Stimulated activated naive CD8-positive, alpha-beta T cell treated with anti-CD3 and anti-CD28 coated beads, Interleukin-15, Interleukin-2, amounts not matched to agents 100 U/mL and 50 U/mL, for 24 hours (primary cell): ENCODE measurements at places on chromosomes 16 and 17.

- DNase-seq: peak; percentile 61
Measured at GRCh38 chr17:77458202-77459017, 317.6 kb downstream of the SEC14L1 start.

DNA sequence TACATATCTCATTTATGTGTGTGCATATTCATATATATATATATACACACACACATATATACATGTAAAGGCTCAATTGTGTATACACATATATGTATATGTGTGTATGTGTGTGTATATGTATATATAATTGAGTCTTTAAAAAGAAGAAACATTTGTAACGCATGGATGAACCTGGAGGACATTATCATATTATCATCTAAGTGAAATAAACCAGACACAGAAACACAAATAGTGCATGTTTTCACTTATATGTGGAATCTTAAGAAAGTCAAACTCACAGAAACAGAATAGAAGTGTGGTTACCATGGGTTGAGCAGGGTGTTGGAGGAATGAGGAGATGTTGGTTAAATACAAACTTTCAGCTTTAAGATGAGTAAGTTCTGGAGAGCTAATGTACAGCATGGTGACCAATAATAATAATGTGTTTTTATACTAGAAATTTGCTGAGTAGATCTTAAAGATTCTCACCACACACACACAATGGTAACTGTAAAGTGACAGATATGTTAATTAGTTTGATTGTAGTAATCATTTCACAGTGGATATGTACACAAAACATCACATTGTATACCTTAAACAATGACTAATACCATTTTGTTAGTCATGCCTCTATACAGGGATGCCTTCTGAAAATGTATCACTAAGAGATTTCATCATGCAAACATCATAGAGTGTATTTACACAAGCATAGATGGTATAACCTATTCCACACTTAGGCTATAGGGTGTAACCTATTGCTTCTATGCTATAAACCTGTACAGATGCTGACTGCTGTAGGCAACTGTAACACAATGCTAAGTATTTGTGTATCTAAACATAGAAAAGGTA lies 132.6 kb upstream of the CACNG5 start:
- DNase-seq: no peak

DNA sequence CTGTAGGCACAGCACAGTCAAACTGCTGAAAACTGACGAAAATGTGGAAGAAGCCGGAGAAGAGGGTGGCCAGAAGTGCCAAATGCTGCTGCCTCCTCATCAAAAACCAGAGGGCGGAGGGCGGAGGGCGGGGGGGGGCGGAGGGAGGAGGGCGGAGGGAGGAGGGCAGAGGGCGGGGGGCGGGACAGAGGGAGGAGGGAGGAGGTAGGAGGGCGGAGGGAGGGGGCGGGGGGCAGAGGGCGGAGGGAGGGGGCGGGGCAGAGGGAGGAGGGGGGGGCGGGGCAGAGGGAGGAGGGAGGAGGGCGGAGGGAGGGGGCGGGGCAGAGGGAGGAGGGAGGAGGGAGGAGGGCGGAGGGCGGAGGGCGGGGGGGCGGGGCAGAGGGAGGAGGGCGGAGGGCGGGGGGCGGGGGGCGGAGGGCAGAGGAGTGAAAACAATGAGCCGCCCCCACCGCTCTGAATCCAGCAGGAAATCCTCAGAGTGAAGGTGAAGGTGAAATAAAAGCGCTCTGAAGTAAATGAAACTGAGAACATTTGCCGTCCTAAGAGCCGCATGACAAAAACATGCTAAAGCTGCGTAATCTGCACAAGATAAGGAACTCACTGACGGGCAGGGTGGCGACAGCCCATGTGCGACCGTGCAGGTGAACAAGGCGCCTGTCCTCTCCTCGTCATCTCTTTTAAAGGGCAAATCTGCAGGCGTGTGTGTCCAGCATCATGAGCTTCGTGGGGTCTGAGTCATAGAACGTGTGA lies 22.6 kb upstream of the CBFA2T3 start:
- no peak for DNase-seq

DNA sequence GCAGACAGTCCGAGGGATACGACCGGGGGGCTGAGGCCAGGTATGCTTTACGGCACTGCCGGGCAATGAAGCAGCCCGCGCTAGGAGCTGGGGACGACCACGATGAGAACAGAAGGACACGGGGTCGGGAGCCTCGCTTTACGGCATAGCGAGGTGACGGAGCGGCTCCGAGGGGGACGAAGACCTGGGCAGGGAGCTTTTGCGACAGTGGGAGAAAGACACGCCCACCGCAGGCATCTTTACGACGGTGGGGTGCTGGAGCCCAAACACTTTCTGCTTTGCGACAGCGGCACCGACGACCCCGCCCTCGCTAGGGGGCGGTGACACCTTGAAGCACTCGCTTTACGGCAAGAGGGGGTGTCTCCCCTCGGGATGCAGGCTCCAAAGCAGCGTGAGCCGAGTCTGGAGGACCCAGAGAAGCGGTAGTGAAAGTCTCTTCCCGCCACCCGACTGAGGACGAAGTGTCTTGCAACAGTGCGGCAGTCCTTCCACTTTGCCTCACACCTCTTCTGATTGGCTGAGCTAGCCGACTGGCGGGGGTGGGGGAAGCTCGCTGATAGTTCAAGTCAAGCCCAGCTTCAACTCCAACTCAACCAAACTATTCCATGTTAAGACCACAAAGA lies 350 bp upstream of the NEURL4 start:
- peak; percentile 94 for DNase-seq

- no peak for DNase-seq
Measured at GRCh38 chr16:59440502-59440901, 706.4 kb upstream of the GOT2 start.

DNA sequence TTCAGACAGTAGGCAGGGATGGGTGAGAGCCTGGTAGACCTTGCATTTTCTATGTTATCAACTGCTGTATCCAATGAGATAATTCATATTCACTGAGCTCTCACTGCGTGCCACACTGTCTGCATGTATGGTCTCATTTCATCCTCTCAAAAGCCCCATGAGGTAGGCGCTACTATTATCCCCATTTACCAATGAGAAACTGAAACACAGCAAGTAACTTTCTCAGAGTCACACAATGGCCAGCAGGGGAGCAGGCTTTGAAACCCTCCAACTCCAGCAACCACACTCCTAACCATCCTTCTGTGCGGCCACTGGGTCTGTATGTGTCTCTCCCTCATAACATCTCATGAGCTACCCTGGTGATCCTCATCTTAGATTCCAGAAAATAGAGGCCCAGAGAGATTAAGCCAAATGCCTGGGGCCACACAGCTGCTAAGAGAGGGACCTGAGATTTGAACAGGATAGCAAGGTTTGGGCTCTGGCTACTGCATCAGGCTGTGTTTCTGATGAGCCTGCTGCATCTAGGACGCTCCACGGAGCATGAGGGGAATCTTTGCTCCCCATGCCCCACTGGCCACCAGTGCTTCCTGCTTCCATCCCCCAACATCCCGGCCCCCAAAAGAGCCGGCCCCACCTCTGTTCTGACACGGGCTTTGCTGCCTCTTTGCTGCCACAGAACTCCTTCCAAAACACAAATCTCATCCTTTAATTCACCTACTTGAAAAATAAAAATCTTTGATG lies 3.2 kb downstream of the CCR7 start:
- peak; percentile 74 for DNase-seq

GRCh38 chr17:29559640-29560039 lies 7.2 kb downstream of the ABHD15 start:
- no peak for DNase-seq

- DNase-seq: no peak
Measured at GRCh38 chr17:79939755-79940458, 95.8 kb downstream of the TBC1D16 start.

GRCh38 chr16:12207939-12208338 lies 231.4 kb downstream of the SNX29 start:
- no peak for DNase-seq

DNA sequence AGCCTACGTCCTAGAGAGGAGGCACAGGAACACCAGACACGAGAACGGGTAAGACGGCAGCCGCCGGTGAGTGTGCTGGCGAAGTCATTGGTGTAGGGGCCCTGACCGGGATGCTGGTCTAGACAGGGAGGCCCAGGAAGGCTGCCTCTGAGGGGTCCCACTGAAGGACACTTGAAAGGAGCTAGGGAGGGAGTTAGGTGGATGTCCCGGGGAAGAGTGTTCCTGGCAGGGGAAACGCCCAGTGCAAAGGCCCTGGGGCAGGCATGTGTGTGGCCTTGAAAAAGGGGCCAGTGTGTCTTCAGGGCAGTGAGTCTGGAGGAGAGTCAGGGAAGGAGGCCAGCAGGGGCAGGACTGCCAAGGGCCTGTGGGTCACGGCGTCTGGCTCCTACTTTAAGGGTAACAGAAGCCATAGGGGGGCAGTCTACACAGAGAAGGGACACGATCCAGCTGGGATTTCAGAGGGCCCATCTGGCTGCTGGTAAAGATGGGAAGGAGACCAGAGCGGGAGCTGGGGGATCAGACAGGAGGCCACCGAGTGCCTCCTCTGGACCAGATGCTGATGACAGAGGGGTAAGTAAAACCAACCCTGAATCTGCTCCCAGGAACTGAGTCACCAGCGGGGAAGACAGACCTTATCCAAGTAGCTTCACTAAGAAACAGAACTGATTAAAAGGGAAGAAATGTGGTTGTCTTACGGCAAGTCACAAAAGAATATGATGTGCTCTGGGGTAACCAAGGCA lies 115.9 kb downstream of the LITAF start:
- DNase-seq: no peak

DNA sequence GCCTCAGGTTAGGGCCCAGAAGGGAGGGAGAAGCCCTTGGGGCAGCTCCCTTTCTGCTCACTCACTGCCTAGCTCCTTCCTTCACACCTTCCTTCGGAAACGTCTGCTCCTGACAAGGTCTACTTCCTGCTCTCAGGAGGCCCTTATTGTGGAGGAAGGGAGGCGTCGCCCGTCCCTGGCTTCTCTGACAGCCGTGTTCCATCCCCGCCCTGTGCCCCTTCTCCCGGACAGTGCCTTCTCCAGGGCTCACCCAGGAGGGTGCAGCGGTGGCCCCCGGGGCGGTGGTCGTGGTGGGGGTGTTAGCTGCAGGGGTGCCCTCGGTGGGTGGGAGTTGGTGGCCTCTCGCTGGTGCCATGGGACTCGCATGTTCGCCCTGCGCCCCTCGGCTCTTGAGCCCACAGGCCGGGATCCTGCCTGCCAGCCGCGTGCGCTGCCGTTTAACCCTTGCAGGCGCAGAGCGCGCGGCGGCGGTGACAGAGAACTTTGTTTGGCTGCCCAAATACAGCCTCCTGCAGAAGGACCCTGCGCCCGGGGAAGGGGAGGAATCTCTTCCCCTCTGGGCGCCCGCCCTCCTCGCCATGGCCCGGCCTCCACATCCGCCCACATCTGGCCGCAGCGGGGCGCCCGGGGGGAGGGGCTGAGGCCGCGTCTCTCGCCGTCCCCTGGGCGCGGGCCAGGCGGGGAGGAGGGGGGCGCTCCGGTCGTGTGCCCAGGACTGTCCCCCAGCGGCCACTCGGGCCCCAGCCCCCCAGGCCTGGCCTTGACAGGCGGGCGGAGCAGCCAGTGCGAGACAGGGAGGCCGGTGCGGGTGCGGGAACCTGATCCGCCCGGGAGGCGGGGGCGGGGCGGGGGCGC lies 231.9 kb downstream of the SEC14L1 start:
- DNase-seq: peak; percentile 72

GRCh38 chr16:48432136-48432535 lies 46.9 kb upstream of the SIAH1 start:
- no peak for DNase-seq

- peak; percentile 30 for DNase-seq
Measured at GRCh38 chr16:23557779-23558702, 514 bp downstream of the UBFD1 start.

DNA sequence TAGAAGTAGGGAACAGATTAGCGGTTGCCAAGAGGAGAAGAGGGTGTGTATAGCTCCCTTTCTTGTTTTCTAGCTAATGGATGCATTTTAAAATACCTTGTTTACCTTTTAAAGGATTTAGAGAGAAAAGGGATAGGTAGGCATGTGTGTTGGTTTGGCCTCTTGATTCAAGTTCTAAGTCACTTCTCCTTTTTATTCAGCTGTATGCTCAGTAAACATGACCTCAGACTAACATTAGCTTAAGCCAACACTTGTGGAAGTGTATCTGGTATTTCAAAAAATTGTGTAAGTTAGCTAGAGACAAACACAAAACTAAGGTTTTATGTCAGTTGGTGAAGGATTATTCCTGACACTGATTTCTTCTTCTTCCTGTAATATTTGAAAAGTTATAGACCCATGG lies 204.1 kb upstream of the NOG start:
- DNase-seq: no peak

- no peak for DNase-seq
Measured at GRCh38 chr17:79619636-79620206, 8.9 kb upstream of the RBFOX3 start.

DNA sequence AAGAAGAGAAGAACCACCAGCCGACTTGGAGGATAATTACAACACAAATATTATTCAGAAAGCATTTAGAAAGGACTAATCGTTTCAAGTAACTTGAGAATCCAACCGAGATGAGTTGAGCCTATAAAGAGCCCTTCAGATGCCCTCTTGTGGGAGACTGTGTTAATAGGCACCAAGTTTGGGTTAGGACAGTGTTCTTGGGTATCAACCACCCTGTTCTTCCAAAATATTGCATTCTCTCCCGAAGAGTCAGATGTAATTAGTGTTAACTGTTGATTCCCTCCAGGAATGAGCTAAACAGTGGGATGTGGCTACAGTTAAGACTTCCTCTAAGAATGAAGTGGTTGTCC lies 87.8 kb upstream of the NOL11 start:
- DNase-seq: no peak

GRCh38 chr17:67549820-67550219 lies 167.9 kb upstream of the NOL11 start:
- no peak for DNase-seq

DNA sequence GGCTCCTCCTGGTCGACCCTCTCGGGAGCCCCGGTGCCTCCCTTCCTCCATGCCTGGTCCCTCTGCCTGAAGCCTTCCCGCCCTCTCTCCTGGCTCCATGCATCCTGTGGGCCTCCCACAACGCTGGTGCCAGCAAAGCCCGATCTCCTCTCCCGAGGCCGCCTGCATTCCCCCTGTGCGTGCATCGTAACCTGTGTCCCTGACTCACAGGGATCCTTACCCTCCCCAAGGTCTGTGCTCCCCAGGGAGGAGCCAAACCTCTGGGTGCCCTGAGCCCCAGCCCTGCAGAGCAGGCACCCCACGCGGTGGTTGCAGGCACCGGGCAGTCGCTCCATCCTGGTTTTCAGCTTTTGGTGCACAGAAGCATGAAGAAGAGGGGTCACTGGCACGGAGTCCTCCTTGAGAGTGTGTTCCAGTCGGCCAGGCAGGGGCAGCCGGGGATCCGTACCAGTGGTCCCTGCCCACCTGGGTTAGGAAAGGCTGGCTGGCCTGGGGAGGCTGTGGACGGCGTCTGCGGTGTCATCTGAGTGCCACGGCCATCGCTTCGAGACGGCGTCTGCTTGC lies 1.8 kb upstream of the ENPP7 start:
- no peak for DNase-seq

DNA sequence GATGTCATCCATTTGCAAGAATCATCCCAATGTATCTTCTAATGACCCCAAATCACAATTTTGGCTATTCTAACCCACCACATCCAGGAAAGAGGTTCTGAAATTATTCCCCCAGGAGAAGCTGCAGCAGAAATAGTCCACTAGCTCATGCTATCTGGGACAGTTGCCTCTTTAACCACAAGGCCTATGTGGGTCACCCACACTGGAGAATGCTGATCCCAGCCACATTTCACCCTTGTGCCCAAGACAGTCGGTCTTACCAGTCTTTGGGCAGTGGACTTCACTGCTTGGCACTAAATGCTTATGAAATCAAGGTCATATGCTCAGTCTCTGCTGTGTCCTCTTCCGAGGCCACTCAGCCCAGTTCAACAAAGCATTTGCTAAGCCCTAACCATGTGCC lies 27.0 kb downstream of the ABCC12 start:
- DNase-seq: no peak
